ENCODE measurements at places on chromosomes 16 and 17.

GRCh38 chr16:8023326-8023725 lies 567.0 kb downstream of the TMEM114 start:
- DNase-seq = no peak

GRCh38 chr17:82297714-82298537 lies 19.5 kb downstream of the CD7 start:
- DNase-seq = peak; percentile 83

GRCh38 chr17:81583589-81584342 lies 31.6 kb upstream of the FAAP100 start:
- DNase-seq = no peak

DNA sequence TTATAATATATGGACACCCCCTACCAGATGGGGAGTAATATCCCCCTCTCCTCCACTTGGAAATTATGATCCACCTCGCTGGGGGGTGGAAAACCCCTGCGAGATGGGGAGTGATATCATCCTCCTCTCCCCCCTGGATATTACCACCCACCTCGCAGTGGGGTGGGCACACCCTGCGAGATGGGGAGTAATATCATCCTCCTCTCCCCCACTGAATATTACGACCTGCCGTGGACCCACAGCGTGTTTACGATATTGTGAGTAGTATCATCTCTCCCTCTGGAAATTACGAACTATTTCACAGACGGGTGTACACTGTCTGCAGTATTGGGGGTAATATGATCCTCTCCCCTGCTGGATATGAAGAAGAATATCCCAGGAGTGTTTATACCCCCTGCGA lies 228.3 kb upstream of the WSCD1 start:
- no peak for DNase-seq

DNA sequence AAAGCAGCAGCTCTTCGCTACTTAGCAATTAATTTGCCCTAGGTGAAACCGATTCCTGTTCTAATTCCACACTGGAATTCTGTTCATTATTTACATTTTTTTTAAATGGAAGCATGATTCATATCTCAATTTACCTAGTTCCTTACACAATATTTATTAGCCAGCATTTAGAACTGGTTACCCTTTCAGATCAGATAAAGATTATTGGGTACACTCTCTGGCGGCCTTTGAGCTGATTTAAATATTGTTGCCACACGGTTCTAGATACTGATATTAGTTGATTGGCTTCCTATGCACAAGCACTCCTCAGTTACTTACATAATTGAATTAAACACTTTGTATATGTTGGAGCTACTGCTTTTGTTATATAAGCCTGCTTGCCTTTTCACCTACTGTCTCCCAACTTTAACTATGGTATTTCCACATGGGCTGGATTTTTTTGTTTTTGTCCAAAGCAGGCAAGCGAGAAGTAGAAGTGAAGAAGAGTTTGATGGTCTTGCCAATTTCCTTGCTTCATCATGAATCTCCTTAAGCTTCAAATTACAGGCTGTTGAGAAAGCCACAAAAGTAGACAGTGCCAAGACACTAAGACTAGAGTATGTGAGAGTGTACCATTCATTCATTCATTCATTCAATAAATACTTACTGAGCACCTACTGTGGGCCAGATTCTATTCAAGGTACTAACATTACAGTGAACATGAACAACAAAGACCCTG lies 3.9 kb upstream of the ALDH3A2 start:
- no peak for DNase-seq

DNA sequence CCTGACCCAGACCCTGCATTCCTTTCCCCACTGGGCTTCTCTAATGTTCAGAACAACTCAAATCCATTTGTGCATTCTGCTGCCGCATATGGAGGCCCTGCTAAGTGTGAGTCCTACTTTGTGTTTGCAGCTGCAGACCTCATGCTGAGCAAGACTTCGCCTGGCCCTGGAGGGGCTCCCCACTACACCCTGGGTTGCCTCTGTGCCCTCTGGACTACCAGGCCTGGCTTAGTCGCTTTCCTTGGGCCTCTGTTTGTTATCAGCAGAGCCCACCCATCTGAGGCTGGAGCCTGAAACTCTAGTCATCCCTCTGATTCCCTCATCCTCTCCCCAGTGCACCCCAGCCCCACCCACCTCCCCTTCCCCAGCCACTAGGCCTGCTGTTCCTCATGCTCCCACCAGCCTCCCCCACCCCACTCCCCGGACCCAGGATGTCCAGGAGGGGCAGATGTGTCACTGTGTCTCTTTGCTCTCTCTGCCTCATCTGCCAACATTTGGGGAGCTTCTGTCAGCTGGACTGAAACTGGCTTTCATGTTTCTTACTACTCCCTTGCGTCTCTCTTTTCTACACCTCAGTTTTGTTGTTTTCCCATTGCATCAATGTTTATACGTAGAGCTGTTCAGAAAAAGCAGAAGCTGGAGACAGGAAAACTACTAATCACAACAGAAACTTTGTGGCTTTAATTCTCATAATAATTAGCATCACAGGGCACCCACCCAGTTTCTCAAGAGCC lies 17.9 kb upstream of the CD300E start:
- DNase-seq = no peak

DNA sequence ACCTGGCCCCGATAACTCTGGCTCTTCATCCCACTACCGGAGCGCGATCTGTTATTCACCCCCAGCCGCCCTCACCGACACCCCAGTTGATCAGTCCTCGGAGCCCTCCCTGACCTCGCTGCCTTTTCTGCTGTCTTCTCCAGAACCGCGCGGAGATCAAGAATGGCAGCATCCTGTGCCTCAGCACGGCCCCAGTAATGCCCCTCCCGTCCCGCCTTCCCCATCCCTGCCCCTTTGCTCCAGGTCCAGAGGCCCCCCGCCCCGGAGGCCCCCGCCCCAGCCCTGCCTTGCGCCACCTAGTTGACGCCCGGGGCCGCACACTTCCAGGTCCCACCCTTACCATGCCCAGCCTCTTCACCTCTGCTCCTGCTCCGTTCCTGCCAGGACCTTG lies 872 bp downstream of the ELMO3 start:
- no peak for DNase-seq

DNA sequence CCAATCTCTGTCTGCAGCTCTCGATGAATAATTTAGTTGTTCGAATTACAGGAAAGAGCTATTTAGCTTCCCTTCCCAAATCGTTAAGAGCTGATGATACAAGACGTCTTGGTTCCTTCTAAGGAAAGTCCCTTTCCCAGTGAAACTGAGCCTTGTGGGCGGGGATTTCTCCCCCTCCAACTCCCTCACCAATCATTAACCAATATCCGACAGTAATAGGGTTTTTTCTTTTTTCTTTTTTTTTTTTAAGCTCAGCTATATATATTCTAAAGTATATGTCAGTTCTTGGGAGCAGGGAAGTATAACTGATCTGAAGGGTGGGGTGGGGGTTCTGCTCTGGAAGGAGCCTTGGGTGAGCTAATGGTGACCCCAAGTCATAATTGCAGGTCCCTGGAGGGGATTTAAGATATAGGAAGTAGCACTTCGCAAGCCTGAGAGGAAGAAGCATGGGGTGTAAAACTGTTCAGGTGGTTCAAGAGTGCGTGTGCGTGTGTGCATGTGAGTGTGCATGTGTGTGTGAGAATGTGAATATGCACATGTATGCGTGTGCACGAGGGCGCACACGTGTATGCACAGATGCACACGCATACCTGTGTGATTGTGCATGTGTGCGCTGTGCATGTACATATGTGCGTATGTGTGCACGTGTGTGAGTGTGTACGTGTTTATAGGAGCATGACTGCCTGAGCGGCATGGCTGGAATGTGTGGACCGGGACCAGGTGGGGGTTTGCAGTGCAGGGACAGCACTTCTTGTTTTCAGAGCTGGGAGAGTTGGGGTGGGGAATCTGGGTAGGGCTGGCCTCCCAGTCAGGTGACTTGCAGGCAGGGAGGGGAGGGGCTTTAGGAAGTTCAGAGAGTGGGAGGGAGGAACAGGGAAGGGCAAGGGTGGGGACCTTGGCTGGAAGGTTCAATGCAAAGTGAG lies 42.7 kb downstream of the SOCS3 start:
- DNase-seq = no peak

DNA sequence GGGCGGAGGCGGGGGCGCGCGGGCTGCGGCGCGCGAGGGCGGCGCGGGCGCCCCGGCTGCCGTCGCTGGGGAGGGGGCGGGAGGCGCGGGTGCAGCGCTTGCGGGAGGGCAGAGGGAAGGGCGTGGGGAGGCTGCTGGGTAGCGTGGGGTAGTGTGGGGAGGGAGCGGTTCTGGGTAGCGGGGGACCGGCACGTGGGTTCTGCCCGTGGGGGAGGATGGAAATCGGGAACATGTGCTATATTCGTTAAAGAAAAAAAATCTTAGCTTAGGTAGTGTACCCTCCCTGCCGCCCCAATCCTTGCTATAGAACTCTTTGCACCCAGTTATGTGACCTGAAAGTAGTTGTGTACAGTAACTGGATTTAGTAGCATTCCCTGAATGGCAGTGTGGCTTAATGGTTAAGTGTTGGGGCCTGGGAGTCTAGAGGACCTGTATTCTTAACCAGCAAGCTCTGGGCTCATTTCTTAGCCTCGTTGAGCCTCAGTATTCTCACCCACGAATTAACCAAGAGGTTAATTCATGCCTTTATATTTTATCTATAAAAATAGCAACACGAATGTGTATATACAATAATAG lies 646 bp downstream of the RABEP1 start:
- no peak for DNase-seq

GRCh38 chr17:17122781-17123483 lies 80.7 kb downstream of the MPRIP start:
- DNase-seq = no peak

- no peak for DNase-seq
Measured at GRCh38 chr16:65884018-65884417, 482.5 kb upstream of the CDH5 start.

DNA sequence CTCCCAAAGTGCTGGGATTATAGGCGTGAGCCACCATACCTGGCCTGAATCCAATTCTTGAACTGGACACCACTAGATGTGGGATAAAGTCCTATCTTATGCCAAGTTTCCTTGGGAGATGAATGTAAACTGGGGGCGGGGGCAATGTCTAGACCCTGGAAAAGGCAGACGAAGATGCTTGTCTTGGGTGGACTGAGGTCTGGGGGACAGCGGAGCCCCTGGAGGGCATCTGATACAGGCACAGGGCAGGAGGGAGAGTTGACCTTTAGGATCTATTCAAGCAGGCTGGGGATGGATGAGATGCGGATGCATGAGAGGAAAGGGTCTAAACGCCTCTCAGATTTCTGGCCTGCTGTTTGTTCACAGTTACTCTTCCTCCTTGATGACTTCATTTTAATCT lies 11.7 kb downstream of the C1QTNF1 start:
- no peak for DNase-seq

- DNase-seq = peak; percentile 68
Measured at GRCh38 chr17:79836972-79837887, 2.0 kb downstream of the CBX4 start.

DNA sequence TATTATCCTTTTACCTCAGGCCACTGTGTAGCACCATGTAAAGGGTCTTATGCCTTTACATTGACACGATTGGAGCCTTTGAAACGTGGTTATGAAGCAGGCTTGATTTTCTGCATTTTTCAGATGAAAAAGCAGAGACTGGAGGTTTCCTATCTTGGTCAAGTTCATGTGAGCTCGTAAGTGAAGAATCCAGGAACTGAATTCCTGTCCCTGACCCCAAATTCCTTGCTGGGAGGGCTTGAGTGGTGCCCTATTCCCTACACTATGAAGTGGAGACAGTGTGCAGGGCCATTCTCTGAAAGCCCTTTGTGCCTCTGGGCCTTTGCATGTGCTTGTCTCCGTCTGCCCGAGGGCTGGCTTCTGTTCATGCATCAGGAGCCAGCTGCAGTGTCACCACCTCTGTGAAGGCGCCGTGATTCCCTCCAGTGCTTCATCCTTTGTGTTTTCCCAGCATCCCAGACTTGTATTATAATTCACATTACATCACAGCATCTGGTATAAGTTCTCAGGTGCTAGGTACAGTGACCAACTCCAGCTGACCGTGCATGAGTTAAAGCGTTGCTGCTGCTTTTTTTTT lies 181.1 kb downstream of the SNX29 start:
- no peak for DNase-seq

- no peak for DNase-seq
Measured at GRCh38 chr17:49588726-49589576, 13.3 kb downstream of the NXPH3 start.

GRCh38 chr16:86522634-86523033 lies 12.3 kb downstream of the FOXF1 start:
- DNase-seq = no peak

DNA sequence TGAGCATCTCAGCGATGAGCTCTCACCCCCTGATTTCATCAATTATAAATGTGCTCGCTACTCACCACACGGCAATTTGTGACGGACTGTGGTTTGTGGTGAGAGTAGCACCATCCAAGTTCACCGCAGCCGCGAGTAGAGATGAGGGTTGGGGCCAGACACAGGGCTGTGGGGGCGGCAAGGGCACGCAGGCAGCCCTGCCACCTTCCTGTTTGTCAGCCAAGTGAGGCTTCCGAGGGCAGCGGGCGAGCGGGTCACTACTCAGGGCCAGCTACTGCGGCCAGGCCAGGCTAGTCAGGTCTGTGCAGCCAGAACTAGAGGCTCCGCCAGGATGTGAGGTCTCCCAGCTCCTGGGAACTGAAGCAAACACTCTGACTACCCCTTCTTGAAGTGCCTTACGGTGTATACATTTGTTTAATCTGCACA lies 39.6 kb upstream of the MEOX1 start:
- DNase-seq = no peak

DNA sequence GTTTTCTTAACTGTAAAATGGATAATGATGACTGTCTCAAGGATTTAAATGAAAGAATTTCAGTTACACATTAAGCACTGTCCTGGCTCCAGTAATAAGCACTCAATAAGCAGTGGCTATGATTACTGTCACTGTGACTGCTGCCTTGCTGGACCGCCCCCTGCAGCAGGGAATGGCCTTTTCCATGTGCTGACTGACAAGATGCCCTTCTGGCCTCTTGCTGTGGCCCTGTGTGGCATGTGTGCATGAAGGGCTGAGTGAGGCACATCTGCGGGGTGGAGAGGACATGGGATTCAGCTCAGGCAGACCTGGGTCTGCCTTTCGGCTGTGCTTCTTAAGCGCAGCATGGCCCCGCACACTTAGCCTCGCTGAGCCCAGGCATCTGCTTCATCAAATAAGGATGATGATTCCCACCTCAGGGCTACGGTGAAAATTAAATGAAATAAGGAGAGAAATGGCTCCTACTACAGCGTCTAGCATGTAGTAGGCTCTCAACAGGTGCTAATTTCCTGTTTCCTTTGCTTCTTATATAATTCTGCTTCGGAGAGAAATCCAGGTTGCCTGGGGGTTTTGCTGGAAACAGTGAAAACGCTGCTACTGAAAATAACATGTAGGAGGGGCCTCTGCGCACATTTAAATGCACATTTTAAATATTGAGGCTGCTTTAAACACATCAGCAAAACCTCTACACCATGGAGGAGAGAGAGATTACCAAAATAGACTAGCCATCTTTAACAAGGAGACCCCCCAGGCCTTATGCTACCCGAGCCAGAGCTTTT lies 183.9 kb downstream of the PARN start:
- DNase-seq = no peak

- peak; percentile 38 for DNase-seq
Measured at GRCh38 chr17:41800601-41801373, 11.0 kb downstream of the P3H4 start.

DNA sequence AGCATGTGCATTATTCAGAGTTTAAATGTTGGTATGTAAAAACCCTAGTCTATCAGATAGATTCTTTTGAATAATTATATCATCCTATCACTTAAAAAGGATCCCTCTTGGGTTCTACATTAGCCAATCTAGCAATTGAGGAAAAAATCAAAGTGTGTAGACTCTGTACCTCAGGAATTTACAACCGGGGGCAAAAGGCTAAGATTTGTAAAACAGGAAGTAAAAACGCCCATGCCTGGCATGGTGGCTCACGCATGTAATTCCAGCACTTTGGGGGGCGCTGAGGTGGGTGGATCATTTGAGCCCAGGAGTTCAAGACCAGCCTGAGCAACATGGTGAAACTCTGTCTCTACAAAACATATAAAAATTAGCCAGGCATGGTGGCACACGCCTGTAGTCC lies 58.6 kb downstream of the SLC6A4 start:
- DNase-seq = no peak
